ENCODE measurements at places on chromosomes 2 and 18.

- DNase-seq, result no peak
Observed at GRCh38 chr2:150567771-150568301, 80.4 kb upstream of the RND3 start.

DNA sequence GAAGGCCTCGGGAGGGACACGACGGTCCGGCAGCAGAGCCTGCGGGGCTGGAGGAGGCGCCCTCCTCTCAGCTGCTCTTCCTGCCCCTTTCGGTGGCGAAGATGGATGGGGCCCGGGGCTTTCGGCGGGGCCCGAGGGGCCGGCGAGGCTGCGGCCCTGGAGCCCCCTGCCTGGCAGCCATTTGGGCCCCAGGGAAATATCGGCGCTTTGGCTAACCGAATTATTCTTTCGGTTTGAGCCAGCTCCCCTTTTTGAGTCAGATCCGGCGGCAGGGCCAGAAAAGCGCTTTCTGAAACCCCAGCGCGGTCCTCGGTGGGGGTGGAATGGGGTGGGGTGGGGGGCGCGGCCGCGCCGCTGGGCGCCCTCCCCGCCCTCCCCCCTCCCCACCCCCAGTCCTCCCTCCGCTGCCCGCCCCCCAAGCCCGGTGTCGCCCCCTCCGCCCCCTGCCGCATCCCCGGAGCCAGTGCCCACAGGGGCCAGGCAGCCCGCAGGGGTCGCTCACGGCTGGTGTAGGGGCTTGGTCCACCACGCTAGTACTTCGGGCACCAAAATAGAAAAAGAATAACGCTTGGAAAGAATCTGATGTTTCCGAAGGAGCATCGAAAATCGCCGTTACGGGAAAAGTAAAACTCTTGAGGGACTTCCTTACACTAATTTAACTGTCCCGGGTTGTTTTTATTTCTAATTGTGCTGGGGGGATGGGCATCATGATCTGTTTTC is 9.1 kb upstream of the ARID5A start:
- peak; percentile 77 for DNase-seq

GRCh38 chr2:234044157-234044556 is 6.3 kb upstream of the SPP2 start:
- no peak for DNase-seq

GRCh38 chr2:1891971-1892486 is 147.7 kb upstream of the PXDN start:
- DNase-seq, result no peak

GRCh38 chr2:54838585-54839035 is 115.1 kb downstream of the EML6 start:
- peak; percentile 71 for DNase-seq

DNA sequence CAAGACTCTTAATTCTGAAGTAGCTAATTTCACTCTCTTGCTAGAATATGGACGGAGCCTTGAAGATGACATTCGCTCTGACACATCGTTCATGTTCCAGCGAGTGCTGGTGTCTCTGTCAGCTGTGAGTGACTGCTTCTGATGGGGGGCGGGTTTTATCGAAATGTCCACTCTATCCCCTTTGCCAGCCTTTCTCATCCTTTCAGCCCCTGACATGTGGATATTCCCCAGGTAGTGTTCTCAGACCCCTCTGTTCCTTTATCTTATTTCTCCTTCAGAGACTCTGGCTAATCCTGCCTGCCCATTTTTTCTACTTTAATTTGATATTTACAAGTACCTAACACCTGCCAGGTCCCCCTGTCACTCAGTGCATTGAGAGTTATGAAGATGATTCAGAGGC is 18.9 kb upstream of the GMCL1 start:
- no peak for DNase-seq

GRCh38 chr18:45556222-45556621 is 59.1 kb upstream of the SLC14A2 start:
- no peak for DNase-seq

DNA sequence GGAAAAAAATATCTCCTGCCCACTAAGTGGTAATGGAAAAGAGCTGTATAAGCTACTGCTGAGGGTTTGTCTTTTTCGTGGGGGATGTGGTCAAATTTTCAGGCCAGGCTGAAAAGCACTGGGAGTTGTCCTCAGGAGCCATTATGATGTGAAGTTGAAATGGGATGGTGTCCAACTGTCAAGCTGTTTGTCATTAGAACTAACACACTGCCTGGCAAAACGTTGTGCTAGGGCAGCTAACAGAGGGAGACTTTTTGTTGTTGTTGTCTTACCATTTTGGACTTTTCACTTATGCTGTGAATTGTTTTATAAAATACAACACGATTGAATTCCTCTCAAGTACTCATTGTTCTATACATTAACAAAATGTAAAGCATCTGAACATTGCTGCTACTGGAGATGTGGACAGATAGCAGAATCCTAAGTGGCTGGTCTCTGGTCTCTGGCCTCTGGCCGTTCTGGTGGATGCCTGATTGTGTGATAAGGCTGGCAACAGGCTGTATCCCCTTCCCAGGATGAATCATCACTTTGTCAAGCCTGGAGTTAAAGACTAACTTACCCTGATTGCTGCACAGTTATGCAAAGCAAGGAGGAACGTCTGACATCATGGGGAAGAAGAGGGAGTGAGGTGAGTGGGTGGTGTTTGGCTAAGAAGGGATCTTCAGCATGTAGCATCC is 2.3 kb downstream of the MYO1B start:
- DNase-seq, result no peak

DNA sequence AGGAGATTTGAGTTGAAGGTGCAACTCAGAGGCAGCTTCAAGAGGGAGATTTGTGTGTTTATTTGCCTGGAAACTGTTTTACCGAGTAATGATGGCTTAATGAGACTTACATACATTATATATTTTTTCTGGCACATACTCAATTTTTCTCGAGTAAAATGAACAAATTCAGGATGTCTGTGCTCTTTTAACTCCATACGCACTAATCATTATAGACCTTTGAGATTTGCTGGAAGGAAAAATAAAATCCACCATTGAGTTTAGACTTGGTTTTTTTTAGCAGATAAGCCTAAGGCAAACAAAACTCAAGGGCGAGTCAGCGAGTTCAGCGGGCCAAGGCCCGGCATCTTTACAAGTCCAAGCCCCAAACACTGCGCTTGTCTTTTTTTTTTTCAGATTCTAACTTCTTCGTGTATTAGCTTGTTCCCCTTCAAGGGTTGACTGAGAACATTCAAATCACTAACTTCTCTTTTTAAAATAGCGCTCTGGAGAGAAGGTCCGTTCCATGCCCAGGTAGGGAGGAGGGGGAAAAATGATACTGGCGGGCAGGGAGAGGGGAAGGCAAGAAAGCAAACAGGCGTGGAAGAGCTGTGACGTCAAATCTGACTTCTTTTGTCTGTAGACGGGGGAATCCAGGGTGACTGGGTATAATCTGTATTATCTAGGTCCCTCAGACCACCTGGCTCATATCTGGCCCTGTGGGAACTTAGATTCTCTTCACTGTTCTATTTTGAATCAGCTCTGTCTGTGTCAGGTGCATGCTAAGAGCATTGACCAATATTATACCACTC is 72.7 kb upstream of the MAP3K20 start:
- DNase-seq, result no peak

DNA sequence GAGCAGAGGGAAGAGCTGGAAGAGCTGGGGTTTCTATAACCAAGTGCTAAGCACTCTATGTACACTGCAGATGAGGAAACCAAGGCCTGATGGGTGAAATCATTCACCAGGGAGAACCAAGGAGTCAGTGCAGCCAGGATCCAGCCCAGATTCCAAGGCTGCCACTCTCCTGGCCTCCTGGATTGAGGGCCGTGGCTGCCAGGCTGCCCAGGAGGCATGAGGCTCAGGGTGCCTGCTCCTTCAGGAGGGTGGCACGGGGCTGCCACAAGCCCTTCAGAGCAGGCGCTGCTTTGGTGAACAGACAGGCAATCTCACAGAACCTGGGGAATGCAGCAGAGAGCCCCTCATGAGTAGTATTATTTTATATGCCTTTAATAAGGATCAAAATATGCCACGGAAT is 293.7 kb upstream of the HDAC4 start:
- DNase-seq, result no peak

- no peak for DNase-seq
Observed at GRCh38 chr2:106886916-106887758, 1.2 kb upstream of the ST6GAL2 start.

- DNase-seq, result no peak
Observed at GRCh38 chr2:54492335-54492734, 36.2 kb downstream of the SPTBN1 start.

GRCh38 chr2:73970850-73971471 is 13.7 kb upstream of the TET3 start:
- DNase-seq, result peak; percentile 36

DNA sequence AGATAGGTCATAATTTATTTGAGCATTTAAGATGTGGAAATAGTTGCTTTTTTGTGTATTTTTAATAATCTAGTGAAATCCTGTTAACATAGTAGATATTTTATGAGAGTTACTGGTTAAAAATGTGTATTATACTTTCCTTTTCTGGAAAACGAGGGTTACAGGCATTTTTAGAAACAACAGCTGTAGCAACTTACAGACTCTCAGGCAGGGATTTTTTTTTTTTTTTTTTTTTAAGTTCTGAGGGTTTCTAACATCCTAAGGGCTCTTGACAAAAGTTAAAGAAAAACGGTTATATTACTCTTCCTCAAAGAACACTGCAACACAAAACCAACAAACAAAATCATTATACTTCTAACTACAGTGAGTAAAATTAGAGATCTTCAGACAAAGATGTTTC is 205.9 kb downstream of the ACKR3 start:
- no peak for DNase-seq

DNA sequence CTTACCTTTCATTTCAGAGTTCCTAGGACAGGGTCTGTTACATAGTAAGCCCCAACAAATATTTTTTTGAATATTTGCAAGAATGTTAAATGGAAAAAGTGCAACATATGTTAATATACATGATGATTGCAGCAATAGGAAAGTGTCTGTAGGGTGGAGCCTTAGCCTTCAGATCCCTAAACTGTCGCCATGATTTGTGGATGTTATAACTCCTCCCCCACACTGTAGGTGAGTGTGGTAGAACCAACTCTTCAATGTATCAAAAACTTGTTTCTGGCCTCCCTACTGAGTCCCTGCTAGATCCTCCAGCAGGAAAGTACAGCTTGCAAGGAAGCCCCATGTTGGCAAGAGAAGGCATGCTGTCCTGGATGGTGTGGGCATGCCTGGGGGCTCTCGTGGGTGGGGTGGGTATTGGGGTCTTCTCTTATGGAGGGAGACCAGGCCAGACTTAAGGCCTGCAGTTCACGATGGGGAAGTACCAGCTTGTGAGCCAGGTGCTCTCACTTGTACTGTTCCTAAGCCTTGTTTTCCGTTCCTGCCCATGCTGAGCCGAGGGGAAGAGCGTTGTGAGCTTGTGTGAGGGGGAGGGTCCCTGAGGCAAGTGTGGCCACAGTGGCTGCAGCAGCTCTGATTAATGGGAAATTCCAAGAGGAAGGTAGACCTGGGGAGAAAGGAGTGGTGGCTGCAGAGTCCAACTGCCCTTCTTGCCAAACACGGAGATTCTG is 11.4 kb downstream of the FHOD3 start:
- DNase-seq, result no peak

GRCh38 chr2:84905181-84906107 is at the start of gene TMSB10:
TSS of gene TMSB10 (plus strand) at chr2:84905656.
- peak; percentile 89 for DNase-seq

DNA sequence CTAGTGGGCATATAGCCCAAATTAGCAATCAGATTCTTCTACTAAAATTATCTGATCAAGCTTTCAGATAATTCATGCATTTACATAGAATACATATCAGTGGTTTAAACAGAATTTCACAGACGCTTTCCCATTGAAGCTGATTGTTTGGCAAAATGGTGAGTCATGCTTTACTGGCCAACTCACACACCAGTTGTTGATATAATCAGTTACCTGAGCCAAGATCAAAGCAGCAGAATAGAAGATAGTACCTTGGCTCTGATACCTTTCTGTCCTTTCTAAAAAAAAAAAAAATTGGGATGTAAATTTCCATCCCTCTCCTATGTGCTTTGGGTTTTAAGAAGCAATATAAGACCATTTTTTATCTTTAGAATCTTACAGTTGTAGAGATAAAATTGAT is 178.0 kb downstream of the MCFD2 start:
- DNase-seq, result no peak

- DNase-seq, result peak; percentile 78
Observed at GRCh38 chr2:54570925-54571694, 115.0 kb downstream of the SPTBN1 start.

GRCh38 chr2:105215586-105216192 is 25.9 kb upstream of the GPR45 start:
- no peak for DNase-seq

DNA sequence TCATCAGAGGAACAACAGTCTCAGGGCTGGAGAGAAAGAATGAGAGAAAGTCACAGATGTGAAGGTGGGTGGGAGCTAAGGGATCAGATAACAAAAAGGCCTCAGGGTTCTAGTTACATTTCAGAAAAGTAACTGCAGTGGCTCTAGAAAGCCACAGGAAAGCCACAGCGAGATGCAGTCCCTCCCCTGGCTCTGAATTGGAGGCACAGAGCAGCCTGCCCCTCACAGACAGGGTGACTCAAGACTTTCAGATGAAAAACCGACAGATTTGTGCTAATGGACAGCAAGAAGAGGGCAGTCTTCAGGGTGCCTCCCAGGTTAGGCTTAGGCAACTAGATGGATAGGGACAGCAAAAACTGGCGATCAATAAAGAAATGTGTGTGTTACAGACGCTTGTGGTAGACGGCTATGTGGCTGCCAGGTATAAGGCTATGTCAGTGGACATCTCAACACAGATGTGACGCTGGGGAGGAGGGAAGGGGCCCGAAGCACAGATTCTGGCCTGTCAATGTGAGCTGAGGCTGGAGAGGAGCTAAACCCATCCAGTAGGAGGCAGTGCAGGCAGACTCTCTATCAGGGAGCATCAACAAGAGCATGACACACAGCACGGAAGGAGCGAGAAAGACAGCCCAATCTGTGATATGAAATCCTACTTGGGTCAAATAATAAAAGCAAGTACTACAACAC is 26.2 kb downstream of the UNC50 start:
- peak; percentile 68 for DNase-seq

DNA sequence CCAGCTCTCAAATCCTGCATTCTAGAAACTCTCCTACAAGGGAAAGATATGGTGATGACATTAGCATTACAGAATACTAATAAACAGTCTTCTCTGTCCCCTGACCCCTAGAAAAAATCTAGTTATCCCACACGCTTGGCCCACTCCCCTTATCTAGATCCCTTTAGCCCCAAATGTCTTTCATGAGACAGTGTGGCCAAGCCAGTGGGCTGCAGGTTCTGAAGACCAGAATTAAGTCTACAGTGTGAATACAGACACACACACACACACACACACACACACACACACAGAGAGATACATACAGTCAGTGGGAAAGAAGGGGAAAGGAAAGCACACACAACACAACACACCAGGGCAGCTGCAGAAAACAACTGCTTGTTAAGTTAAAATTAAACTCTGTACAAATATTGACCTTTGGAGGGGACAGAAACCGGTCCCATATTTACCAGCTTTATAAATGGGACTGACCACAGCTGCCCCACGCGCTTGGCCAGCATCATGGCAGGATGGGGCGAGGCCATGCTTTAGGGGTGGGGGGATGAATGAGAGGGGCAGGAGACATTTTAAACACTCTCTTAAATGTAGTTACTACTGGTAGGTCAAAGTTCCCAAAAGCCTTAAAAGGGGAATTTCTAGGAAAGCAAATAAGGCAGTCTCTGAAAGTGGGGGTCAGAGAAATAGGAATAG is 49.1 kb downstream of the NHEJ1 start:
- no peak for DNase-seq
